ENCODE measurements at places on chromosomes 11 and 22.
A peak's percentile ranks its signal among the peaks of the same experiment; 100 is the strongest.

DNA sequence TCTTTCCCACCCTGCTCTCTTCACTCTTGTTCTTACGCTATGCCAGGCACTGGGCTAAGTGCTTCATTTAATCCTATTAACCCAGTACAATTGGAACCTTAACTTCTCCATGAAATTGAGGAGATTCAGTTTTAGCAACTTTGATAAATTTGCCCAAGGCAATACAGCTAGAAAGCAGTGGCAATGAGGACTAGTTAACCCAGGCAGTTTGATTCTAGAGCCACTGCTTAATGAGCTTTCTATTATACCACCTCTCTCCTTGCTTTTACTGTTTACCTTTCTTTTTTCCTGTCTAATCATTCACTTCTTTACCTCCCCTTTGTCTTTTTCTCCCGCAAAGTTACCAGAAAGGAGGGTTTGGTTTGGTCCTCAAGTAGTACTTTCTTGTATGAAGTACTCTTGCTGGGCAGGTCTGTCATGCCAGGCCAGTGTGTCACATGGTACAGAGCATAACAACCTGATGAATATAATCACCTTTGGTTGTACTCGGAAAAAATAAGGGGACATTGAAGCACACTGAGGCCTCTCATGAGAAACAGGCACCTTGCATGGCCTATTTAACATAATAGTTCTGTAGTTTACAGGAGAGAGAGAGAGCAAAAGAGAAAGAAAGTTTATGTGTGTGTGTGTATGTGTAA is 70.6 kb downstream of the PDHX start:
- no peak for DNase-seq

DNA sequence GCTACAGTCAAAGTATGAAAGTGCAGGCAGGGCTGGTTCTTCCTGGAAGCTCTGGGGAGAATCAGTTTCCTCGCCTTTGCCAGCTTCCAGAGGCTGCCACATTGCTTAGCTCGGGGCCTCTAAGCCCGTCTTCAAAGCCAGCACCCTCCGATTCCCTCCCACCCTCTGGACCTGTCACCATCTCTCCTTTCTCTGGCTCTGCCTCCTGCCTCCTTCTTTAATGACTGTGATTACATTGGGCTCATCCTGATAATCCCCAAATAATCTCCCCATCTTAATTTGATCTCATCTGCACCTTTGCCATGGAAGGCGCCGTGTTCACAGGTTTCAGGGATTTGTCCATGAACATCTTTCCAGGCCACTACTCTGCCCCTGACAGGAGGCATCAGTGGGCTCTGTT is 42.5 kb downstream of the MCM5 start:
- no peak for DNase-seq

- peak; percentile 73 for DNase-seq
These were observed 13.8 kb downstream of the GGT5 start for GRCh38 chr22:24230911-24231656.

DNA sequence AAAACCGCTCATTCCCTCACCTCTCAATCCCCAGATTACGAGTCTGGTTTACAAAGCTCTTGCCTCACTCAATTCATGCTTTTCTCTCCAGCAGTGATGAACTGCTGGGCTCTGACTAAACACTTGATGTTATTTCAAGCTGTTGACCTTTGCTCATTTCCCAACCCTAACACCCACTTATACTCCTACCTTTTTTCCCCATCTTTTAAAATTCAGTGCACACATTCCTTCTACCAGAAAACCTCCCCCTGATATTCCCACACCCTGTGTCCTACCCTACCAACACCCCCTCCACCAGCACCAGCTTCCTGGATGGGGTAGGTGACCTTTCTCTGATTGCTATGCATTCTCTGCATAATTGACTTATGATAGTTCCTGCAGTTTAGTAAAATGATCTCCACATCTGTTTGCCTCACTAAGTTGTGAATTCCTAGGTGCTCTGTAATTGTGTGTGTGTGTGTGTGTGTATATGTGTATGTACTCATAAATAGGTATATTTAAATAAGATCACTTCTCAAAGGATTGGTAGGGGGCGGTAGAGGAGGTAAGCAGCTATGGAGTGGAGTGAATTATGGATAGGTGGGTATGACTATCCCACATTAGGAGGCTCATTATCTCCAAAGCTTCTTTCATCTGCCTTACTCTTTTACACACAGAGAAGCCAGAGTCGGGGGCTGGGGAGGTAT is 842 bp downstream of the HEPACAM start:
- DNase-seq, result no peak

- DNase-seq, result no peak
These were observed 225.4 kb upstream of the CHORDC1 start for GRCh38 chr11:90448256-90448655.

GRCh38 chr11:66956689-66957290 is 1.4 kb downstream of the PC start:
- no peak for DNase-seq

- no peak for DNase-seq
These were observed 5.5 kb upstream of the CXCR5 start for GRCh38 chr11:118878163-118878563.

GRCh38 chr11:123033895-123034294 is 28.0 kb downstream of the HSPA8 start:
- no peak for DNase-seq

GRCh38 chr22:25027959-25028840 is 75.7 kb downstream of the KIAA1671 start:
- no peak for DNase-seq

GRCh38 chr11:124577716-124578427 is 8.1 kb downstream of the OR8A1 start:
- no peak for DNase-seq

DNA sequence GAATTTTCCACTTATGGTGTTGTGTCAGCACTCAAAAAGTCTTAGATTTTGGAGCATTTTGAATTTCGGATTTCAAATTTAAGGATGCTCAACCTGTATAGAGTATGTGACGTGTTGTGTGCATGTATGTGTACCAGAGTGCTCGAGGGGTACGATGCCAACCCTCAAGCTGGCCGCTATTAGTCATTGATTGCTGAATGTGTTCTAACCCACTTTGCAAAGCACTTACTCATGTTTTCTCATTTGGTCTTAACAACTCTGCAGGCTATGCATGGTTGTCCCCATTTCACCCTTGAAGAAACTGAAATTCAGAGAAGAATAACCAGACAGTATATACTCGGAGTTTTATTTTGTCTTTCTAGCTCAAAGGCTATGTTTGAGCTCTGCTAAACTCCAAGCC is 196.4 kb upstream of the TENM4 start:
- no peak for DNase-seq

DNA sequence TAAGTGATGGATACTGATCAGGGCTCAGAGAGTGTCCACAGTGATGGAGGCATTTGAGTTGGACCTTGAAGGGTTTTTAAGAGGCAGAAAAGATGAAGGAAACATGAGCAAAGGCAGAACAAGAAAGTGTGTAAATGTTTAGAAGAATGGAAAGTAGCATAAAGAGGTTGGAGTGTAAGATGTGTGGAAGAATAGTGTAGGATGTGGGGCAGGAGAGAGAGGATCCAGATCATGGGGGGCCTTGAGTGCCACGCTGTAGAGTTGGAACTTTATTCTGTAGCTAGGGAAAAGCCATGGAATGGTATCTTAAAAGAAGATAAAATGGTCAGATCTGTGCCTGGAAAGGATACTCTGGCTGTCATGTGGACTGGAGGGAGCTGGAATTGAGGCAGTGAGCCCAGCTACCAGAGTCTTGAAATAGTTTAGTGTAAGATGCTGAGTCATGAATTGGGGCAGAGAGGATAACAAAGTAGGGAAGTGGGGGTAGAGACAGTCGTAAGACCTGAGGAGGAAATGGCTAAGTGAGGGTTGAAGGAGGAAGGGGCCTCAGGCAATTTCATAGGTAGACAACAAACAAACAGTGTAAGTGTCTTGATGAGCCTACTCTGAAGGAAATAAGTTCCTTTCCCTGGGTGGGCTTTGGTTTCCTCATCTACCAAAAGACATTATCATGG is 6.7 kb downstream of the KCNE3 start:
- DNase-seq, result no peak

DNA sequence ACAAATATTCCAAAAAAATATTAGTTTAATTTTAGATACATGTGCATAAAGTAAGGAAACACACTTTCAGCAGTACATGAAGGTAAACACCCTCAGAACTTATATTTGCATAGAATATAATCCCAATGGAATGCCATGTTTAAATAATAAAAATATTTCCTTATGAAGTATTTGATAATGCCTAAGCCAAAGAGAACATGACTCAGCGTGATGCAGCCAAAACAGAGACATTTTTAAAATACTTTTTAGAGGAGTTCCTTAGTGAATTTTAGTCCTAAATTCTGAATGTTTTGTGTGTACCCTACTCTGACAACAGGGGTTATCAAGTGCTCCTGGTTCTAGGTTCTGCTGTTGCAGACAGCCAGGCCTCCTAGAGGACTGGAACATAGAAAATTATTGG is 39.1 kb upstream of the POU2AF2 start:
- DNase-seq, result no peak

GRCh38 chr11:32829157-32829679 is 509 bp upstream of the PRRG4 start:
- no peak for DNase-seq

GRCh38 chr11:105152021-105152512 is 12.5 kb upstream of the CARD18 start:
- DNase-seq, result no peak

GRCh38 chr11:45238724-45239123 is 47.4 kb downstream of the SYT13 start:
- DNase-seq, result no peak

DNA sequence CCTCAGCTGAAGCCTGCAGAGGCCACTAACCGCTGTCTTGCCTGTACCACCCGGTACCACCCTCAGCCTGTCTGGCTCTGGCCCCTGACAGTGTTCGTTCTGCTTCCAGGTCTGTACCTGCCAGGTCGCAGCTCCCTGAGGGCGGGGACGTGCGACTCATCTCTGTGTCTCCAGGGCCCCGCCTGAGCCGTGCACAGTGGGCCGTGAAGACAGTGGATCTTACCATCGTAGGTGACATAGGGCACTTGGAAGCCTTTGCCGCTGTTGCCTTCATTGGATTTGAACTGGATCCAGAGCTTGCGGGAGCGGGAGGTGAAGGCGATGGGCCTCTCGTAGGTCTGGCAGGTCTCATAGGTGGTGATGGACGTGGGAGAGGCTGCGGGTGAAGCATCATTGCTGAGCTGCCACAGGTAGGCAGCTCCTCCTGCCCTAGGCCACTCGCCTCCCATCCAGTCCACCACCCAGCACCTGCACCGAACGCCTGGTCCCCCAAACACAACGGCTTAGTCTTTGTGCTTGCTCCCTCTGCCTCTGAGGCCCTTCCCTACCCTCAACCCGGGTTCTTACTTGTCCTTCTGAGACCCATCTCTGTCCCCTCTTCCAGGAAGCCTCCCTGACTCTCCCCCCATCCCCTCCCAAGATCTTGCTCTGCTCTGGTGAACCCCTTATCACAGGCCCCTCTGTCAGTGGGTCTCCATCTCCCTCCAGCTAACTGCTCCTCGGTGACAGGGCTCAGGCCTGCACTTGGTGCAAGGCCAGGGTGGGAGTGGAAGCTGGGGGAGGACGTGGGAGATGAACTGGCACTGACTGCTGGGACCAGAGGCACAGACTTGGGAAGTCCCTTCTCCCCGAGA is 21.1 kb upstream of the TTLL12 start:
- no peak for DNase-seq

- DNase-seq, result no peak
These were observed 31.7 kb downstream of the TPCN2 start for GRCh38 chr11:69080257-69080995.

DNA sequence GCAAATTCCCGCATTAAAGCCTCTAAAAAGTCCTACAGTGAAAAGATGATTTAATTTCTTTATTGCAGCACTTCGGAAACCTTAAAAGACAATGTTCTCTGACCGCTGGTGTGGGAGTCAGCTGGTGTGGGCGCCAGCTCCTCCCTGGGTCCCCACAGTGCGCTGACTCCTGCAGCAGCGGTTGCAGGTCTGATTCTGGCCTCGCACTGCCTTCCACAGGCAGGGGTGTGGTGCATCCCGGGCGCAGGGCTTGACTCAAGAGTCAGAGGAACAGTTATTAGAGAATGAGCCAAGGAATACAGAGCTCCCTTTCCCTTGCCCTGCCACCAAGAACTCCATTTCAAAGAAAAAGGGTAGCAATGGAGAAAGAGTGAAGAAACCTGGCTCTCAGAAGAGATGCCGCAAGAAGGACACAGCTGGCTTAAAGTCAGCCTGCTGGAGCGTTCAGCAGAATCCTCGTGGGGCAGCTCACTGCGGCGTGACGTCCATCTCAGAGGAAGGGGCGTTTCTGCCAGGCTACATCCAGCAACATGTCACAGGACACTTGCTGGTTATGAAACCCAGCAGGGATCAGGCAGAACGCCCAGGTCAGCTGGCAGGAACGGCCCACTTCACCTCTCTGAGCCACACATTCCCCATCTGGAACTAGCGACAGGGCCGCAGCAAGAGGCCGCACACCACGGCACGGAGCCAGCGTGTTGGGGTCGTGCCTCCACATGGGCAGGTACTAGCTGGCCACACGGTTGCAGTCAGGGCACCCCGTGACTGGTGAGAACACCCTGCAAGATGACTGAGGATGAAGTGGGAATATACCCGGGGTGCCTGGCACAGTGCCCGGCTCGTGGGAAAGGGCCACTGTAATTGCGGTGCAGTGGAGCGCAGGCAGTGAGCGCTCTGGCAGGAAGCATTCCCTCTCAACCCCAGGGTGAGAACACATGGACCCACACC is 18.1 kb upstream of the EFCAB6 start:
- DNase-seq, result no peak

GRCh38 chr11:63595296-63595695 is 18.9 kb downstream of the PLAAT3 start:
- no peak for DNase-seq

GRCh38 chr11:33268945-33269540 is 11.9 kb downstream of the HIPK3 start:
- DNase-seq, result no peak

DNA sequence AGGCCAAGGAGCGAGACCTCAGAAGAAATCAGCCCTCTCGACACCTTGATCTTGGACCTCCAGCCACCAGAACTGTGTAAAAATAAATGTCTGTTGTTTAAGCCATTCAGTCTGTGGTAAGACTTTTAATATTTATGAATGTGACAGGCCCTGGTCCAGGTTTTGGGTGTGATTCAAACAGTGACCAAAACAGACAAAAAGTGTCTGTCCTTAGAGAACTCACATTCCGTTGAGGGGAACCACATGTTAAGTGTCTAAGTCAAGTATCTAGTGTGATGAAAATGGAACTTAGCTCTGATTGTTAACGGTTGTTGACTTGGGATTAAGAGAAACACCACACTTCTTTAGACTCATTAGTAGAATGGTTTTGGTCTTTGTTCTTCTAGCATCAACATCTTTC is 22.2 kb downstream of the ATXN10 start:
- DNase-seq, result no peak

- no peak for DNase-seq
These were observed 2.9 kb downstream of the CHID1 start for GRCh38 chr11:907668-908067.
